ENCODE measurements at places on chromosomes 1 and 21. TPM values are rescaled to one million over a fixed set of nuclear protein-coding genes. Genes with fewer than 3 reads are reported as not detected.

ALX3 gene
- total RNA-seq: not detected

NGF gene
- 27.1 TPM for total RNA-seq

MRPL24 gene
- total RNA-seq: 55.7 TPM

DIO1 gene
- not detected for total RNA-seq

GCSAML gene
- not detected for total RNA-seq

KCNK1 gene
- 6.7 TPM for total RNA-seq

CRTC2 gene
- total RNA-seq: 3.7 TPM

LRRC53 gene
- total RNA-seq: not detected

All from GM23248 (cell line).